ENCODE measurements at places on chromosomes 6 and 20.

GRCh38 chr6:123869334-123869733 lies 65.7 kb downstream of the NKAIN2 start:
- DNase-seq, result no peak

DNA sequence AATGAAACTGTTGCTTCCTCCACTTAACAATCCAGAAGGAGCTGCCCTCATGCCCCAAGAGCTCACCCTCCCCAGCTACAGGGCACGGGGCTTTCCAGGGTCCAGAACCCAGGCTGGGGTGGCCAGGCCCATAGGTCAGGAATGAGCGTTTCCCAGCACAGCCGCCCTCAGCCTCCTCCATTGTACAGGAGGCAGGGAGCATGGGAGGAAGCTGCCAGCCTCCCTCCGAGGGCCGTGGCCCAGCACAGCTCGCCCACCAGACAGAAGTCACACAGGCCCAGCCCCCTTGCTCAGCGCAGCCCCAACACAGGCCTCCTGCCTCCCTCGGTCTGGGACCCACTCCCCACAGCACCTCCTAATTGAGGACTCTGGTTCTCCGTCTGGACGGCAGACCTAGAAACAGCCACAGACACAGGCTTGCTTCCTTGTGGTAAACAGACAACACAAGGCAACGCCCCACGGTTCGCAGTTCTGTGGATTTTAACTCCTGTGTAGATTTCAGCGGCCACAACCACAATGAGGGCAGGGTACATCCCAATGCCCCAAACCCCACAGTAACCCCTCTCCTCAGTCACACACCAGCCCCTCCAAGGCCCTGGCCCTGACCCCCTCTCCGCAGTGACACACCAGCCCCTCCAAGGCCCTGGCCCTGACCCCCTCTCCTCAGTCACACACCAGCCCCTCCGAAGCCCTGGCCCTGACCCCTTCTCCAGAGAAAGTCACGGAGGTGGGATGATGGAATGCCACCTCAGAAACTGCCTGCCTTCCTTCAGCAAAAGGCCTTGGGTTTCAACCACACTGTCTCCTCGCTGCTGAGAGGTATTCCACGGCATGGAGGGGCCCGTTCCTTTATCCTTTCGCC lies 173.5 kb downstream of the DLL1 start:
- no peak for DNase-seq

- no peak for DNase-seq
Observed at GRCh38 chr6:163529605-163530004, 115.1 kb downstream of the QKI start.

- no peak for DNase-seq
Observed at GRCh38 chr20:8067082-8067481, 47.5 kb upstream of the TMX4 start.

DNA sequence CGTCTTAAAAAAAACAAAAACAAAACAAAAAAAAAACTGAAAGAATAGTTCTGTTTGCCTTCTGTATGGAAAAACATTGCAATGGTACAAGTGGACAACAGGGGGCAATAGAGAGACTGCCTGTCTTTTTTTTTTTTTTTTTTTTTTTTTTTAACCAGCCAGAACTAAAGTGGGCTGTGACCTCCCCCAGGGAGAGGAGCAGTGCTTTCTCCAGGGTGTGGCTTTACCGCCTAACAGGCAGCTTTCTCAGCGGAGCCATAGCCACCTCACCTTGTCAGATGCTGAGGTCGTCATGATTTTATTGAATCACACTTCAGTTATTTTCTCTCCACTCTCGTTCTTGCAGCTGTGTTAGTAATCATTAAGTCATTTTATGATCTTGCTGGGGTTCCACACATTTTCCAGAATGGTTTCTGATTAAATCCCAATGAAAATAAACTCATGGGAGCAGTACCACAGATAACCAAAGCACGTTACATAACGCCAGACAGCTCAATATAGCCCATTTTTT lies 78.4 kb downstream of the GMPR start:
- no peak for DNase-seq

- DNase-seq, result no peak
Observed at GRCh38 chr20:57031867-57032355, 234.5 kb downstream of the BMP7 start.

All from large intestine (tissue), 12 donors.